ENCODE measurements at places on chromosomes 4 and X.

GRCh38 chrX:139766545-139766983 lies 58.6 kb upstream of the MCF2 start:
- DNase-seq = no peak
- no peak overlapping the region for H3K27ac ChIP-seq
- no peaks in the 10 kb centered on the region for H3K4me1 ChIP-seq

GRCh38 chr4:19729886-19730651 lies 521.6 kb upstream of the SLIT2 start:
- no peaks in the 10 kb centered on the region for H3K27me3 ChIP-seq
- DNase-seq = no peak
- no peak overlapping the region for H3K27ac ChIP-seq

- no peak overlapping the region for H3K4me3 ChIP-seq
- DNase-seq = no peak
- no peaks in the 10 kb centered on the region for H3K4me1 ChIP-seq
- no peak overlapping the region for H3K27ac ChIP-seq
- no peaks in the 10 kb centered on the region for H3K36me3 ChIP-seq
Measured at GRCh38 chrX:123153846-123154335, 30.2 kb upstream of the GRIA3 start.

- H3K27me3 ChIP-seq = no peaks in the 10 kb centered on the region
- no peak overlapping the region for H3K27ac ChIP-seq
- no peak overlapping the region for H3K4me3 ChIP-seq
- no peaks in the 10 kb centered on the region for H3K36me3 ChIP-seq
Measured at GRCh38 chr4:48421101-48421500, 62.0 kb upstream of the SLC10A4 start.

All from tibial nerve (tissue), 4 donors.